Activated CD4-positive, CD25-positive, alpha-beta regulatory T cell (primary cell): ENCODE measurements at places on chromosomes 4 and X.
A peak's percentile ranks its signal among the peaks of the same experiment; 100 is the strongest.

DNA sequence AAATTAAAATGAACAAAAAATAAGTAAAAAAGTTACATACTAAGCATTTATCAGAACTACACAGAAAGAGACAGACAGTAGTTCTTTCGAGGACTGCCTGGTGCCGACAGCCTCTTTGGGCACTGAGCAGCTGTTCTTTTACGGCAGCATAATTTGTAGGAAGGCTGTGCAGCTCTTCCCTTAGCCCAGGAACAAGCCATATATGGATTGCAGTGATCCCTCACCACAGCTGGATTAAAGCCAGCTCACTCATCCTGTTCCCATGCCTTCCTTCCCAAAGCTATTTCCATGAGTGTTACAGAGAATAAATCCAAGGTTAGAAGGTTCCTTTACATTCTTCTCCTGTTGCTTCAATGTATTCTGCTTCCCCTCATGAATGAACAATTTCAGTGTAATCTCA is 71.7 kb downstream of the DDX60L start:
- no peak for DNase-seq

- no peak for DNase-seq
Measured at GRCh38 chr4:180336494-180337090, 1906.6 kb upstream of the TENM3 start.

- DNase-seq, result no peak
Measured at GRCh38 chrX:134868771-134869495, 121.9 kb upstream of the SMIM10 start.

DNA sequence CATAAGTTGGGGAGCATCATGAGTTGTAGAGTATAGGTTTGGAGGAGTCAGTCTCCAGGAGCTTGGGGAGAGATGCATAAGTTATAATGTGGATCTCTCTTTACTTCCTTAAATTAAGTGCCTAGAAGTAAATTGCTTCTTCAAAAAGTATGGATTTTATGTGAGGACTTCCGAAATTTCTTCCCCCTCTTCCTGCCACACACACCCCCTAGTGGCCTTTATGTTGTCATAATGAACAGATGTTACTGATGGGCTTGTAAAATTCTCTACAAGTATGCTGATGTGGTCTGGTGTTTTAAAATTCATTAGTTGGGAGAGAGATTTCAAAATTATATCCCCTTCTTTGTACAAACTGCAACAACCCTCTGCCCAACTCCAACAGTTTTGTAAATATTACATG is 2.3 kb upstream of the METTL14 start:
- no peak for DNase-seq

DNA sequence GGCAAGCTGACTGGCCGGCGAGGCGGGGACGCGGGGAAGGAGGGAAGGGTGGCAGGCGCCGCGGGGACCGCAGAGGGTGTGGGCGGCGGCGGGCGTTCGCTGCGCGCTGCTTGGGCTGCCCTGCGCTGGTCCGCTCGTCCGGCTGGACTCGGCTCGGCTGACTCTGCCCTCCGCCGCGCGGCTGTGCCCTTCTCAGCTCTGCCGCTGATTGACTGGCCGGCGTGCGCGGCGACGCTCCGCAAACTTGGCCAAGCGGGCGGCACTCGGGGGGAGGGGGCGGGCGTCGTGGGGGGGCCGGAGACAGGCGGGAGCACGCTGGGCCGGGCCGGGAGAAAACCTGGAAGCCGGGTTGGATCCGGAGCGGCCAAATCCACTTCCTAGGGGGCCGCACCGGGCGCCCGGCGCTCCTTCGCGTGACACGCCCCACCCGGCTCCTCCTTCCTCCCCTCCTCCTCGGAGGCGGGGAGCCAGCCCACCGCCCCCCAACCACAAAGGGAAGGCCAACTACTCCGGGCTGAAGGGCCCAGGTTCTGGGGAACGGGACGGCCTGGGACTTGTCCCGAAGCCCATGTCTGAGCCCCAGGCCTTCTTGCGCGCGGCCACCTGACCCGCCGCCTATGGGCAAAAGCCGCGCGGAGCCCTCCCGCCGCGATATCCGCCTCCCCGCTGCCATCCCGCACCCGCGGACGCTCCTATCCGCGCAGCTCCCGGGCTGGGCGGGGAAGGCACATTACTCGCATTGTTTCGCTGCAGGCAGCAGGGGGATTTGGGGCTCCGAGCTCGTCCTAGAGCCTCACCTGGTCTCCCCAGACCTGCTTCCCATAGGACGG is at the start of gene GPC4:
TSS of gene GPC4 (minus strand) at position 214 of the 830 bp plus-strand sequence. CDS start 524 bp downstream, outside the sequence.
- DNase-seq, result no peak

DNA sequence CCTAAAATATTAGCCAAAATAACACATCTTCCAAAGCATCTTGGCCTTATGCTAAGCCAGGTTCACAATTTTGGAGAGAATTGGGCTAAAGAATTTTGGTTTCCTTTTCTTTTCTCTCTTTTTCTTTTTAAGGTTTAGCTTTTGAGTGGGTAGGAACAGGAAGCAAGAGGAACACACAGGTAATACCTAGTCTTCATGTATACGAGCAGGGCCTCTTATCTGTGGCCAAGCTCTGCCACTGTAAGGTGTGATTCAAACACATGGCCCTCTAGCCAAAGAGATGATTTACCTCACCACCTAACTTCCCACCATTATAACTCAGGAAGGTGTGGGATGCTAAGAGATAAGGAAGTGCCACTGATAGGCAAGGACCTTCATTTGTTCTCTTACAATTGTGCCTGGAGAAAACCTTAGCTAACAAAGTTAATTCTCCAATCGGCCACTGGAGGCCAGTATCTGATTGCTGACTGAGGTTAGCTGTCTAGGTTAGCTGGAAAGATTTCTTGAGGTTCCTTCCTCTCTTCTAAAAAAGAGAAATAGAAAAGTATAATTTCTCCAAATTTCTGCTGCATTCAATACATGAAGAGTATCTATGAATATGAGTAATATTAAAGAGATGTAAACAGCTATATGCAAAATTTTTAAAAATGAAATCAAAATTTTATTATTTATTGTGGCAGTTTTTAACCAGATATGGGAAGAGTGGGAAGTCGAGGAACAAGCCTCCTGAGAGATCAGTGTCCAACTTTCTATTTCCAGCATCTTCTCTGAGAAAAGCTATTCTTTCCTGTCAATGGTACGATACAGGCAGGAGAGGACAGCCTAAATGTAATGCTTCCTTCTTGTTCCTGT is 30.1 kb upstream of the BBS7 start:
- peak; percentile 2 for DNase-seq

GRCh38 chr4:106095408-106095807 is 200.1 kb downstream of the NPNT start:
- no peak for DNase-seq

GRCh38 chr4:77232653-77233052 is 75.6 kb downstream of the CCNG2 start:
- no peak for DNase-seq

DNA sequence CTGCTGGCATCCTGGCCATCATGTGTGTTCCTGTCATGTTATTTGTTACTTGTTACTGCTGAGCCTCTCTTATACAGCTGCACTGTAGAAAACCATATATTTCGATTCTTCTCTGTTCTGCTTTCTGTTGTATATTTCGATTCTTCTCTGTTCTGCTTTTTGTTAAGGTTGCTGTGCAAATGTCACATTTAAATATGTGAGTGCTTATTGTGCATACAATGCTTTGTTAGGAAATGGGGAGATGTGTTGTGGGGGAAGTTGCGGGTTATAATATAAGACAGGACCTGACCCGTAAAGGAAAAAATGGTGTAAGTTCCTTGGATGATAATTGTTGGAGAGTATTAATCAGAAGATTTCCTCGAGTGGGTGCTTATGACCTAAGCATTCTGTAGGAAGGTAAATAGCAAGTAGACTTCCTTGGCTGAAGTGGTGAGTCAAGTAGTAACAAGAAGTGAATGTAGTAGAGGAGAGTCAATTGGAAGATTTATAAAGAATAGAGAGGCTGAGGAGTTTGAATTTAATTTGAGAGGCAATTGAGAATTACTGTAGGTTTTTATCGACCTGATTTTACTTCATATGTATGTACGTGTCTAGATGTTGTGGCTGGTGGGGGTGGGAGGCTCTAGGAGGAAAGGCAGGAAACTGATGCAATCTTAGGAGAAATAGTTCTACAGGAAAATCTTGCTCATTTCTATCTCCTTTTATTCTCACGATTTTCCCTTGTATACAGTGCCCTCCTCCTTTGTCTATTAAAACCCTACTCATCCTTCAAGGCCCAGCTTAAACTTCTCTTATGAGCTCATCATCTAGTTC is 8.5 kb downstream of the OGT start:
- no peak for DNase-seq
